ENCODE measurements at places on chromosomes 2 and 18.
A peak's percentile ranks its signal among the peaks of the same experiment; 100 is the strongest.

- peak; percentile 18 for DNase-seq
These were observed 42.7 kb downstream of the ACSL3 start for GRCh38 chr2:222903234-222904220.

- DNase-seq: no peak
These were observed 223.4 kb downstream of the TFCP2L1 start for GRCh38 chr2:121061633-121062032.

GRCh38 chr2:213934560-213934959 is 476.3 kb upstream of the VWC2L start:
- DNase-seq: no peak

DNA sequence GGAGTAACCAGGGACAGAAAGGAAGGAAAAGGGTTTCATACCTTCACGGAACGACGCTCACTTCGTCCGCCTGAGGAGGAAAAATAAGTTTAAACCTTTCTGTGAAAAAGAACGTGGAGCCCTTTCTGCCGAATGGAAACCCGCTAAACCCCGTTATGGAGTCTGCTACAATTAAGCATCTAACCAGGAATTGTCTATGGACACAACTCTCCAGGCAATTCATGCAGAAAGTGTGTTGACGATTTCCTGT is 528 bp upstream of the PPP4R3B start:
- no peak for DNase-seq

DNA sequence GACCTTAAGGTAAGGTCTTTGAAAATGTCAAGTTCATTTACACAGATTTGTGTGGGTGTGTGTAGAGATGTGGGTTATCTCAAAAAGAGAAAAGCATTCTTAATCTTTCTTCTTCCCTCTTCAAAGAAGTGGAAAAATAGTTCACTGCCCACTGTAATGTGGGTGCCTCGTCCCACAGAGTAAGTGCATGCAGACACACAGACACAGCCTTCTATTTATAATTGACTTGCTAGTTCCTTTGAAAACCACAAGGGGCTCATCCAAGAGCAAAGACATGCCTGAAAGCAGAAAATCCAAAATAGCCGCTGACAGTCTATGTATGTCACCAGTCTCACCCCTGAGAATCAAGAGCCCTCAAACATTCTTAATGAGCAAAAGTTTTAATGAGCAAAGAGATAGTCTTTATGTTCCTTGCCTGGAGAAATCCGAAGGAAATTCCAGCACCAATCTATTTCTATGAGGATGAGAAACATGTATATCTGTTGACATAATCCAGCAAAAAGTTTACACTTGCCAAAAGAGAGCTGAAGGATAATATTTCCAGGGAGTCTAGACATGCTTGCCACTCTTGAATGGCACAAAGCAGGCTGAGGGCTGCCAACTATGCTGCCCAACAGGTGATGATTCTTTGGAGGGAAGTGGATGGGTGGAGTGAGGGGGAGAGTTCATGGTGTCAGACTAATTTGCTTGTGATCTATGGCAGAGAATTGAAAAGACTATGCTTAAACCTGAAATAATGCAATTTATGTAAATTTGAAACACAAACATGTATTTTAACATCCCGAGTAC is 93.9 kb downstream of the ACVR1 start:
- DNase-seq: no peak

- DNase-seq: no peak
These were observed 2.6 kb upstream of the FAM171B start for GRCh38 chr2:186691231-186691630.

DNA sequence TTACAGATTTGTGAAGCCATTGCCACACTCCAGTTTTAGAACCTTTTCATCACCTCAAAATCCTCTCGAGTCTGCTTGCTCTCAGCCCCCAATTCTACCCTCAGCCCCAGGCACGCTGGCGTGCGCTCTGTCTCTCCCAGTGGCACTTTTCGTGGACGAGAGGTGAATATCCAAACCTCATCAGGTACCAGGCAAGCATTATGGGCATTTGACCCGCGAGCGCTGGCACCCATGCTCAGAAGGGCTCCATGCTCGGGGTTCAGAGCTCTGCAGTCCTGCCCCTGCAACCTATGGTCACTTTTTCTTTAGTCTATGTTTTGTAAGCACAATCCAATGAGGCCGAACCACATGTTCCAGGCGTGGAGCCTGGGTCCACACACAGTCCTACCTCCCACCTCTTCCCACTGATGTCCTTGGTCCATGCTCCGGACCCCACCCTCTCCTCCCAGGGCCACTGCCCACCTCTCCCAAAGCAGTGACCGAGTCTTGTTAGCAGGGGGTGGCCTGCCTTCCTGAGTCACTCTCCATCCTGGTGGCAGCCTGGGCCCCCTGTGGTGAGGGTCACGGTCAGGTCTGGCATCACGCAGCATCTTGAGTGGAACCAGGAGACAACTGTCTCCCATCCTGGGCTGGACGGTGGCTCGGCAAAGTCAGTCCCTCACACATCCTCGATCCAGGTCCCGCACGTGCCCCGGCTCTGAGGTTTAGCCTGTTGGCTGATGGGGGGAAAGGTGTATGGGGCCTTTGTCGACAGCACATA is 256.9 kb downstream of the NDUFA10 start:
- DNase-seq: no peak

- DNase-seq: no peak
These were observed 172.5 kb downstream of the AGAP1 start for GRCh38 chr2:235666213-235666781.

GRCh38 chr2:72915320-72915906 is 1.9 kb upstream of the EMX1 start:
- no peak for DNase-seq

GRCh38 chr2:134407154-134407890 is 153.4 kb downstream of the MGAT5 start:
- no peak for DNase-seq

GRCh38 chr2:26647981-26648380 is 6.8 kb upstream of the CIB4 start:
- no peak for DNase-seq

GRCh38 chr18:59056706-59057492 is 82.8 kb upstream of the SEC11C start:
- peak; percentile 90 for DNase-seq

DNA sequence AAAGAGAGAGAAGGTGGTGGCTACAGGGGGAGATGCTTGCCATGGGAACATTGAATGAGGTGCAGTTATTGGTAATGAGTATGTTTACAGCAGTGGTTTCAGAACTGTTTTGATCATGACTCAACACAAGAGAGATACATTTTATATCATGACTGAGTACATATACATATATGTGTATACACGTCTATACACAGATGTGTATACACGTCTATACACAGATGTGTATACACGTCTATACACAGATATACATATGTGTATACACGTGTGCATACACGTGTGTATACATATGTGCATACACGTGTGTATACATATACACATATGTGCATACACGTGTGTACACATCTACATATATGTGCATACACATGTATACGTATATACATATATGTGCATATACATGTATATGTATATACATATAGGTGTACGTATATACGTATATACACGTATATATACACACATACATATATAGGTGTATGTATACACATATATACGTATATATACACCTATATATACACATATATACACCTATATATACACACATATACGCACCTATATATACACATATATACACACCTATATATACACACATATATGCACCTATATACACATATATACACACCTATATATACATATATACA is 518.5 kb downstream of the TSN start:
- no peak for DNase-seq

- no peak for DNase-seq
These were observed at the start of gene NEURL3 for GRCh38 chr2:96505231-96505889. Gene NEURL3 (minus strand): TSS chr2:96505357. CDS start chr2:96505286, 71 bp downstream.

- DNase-seq: no peak
These were observed 218.2 kb downstream of the TTC32 start for GRCh38 chr2:19683556-19683955.

DNA sequence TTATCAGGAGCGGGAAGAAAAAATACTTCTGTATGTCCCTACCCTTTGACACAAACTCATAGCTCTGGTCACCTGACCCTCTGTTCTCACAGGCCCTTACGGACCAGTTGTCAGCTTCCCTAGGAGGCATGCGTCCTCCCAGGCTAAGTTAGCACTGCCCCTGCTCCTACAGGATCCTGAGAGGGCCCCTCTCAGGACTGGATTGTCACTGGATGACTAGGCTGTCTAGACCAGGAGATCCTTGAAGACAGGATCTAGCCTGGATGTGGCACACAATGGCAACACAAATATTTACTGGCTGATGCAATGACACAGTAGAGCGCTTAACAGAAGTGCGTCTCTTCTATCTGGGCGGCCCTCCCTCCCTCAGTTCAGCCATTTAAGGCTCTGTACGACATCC is 7.7 kb downstream of the FAM228A start:
- no peak for DNase-seq

GRCh38 chr18:36449451-36449850 is 151.9 kb downstream of the FHOD3 start:
- no peak for DNase-seq

DNA sequence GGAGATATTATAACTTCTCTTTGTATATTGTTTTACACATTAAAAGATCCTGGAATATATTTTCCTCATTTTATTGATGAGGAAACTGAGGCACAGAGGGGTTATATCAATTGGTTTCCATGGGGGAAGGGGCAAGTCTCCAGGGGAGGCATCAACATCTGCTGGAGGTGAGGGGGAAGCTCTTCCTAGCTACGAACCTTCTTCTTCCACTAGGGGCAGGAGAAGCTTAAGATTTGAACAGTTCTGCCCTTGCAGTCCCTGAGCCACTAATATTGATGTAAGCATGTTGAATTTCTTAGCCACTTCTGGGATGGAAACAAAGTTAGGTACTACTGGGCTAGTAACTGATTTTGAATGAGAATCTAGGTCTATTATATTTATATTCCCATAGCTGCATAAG is 140.1 kb upstream of the AQP4 start:
- DNase-seq: peak; percentile 13

- no peak for DNase-seq
These were observed 69.6 kb downstream of the CLHC1 start for GRCh38 chr2:55162284-55163006.

- DNase-seq: no peak
These were observed 69.1 kb downstream of the COA5 start for GRCh38 chr2:98539056-98539735.

GRCh38 chr2:43268066-43268953 is 41.9 kb upstream of the ZFP36L2 start:
- DNase-seq: no peak

- DNase-seq: no peak
These were observed 463.3 kb downstream of the IRS1 start for GRCh38 chr2:226336283-226336682.

GRCh38 chr2:127614731-127615130 is 31.2 kb upstream of the GPR17 start:
- no peak for DNase-seq

DNA sequence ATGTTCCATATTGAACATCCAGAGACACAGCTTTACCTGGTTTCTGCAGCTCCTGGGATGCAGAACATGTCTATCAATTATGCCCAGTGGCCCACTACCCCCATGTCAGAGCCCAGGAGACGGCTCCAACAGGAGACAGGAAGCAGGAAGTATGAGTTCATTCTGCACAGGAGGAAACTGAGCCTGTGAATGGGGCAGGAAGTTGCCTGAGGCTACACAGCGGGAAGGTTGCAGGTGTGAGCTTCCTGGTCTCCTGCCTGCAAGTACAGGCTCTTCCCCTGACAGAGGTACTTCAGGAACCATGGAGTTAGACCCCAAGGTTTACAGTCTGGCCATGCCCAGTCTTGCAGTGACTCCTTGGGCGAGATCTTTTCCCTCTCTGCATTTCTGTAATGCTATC is 2.8 kb upstream of the BOK start:
- no peak for DNase-seq

- DNase-seq: peak; percentile 28
These were observed 1.2 kb upstream of the SMCHD1 start for GRCh38 chr18:2654169-2654927.

DNA sequence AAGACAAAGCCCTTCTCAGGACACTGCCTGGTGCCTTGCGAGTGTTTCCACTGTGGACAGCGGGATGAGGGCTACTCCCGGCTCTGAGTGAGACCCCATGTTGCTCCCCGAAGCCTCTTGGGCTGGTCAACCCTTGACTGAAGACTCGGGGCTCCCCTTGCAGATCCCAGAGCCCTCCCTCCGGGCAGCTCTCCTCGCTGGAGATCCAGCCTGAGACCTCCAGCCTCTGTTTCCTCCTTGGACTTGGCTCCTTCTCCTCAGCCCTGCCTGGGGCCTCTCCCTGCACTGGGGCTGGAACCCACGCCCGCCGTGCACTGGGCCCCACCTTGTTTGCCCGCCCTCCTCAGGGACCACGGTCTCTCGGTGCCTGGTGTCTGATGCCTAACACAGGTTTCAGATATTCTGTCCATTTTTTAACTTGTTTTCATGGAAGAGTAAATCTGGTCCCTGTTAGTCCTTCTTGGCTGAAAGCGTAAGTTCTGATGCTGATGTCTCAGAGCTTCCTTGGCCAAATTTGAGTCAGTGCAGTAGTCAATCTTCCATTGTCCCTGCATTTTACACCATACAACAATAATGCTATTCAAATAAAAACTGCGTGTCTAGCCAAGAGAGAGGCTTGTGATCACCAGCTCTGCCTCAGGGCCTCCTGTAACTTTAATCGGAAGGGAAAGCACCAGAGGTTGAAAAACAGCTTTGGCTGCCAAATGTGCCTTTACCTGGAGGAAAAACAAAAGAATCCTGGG is 139.3 kb upstream of the CTDP1 start:
- DNase-seq: no peak

GRCh38 chr18:54280220-54280569 is 10.9 kb downstream of the POLI start:
- DNase-seq: no peak

- DNase-seq: no peak
These were observed 35.3 kb downstream of the TCF4 start for GRCh38 chr18:55552526-55553189.

DNA sequence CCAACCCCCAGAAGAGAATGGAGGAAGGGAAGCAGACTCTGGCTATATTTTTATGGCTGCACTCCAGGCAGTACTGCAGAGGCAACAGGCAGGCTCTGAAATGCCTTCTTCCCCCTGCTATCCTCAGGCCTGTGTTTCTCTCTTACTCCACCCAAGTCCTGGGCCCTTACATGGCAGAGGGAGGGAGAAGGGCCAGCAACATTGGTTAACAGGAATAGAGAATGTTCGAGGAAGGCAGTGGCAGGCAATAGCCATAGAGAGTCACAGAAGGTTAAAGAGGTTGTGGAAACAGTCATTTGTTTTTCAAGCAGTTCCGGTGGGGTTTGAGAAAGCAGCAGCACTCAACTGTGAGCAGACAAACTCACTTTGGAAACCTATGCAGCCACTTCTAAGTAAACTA is 15.1 kb upstream of the DARS1 start:
- no peak for DNase-seq

GRCh38 chr2:85247610-85248009 is 80.2 kb downstream of the TGOLN2 start:
- DNase-seq: no peak

Data from NCI-H748 treated with DMSO at 0.1 percent for 48 hours (cell line).